Activated CD4-positive, alpha-beta memory T cell treated with anti-CD3 and anti-CD28 coated beads, Interleukin-2, amount 10 ng/mL, durations not matched to agents 7 days and 5 days (primary cell): ENCODE measurements at places on chromosomes 6 and 20. TPM values are rescaled to one million over a fixed set of nuclear protein-coding genes. Genes with fewer than 3 reads are reported as not detected.

DNA sequence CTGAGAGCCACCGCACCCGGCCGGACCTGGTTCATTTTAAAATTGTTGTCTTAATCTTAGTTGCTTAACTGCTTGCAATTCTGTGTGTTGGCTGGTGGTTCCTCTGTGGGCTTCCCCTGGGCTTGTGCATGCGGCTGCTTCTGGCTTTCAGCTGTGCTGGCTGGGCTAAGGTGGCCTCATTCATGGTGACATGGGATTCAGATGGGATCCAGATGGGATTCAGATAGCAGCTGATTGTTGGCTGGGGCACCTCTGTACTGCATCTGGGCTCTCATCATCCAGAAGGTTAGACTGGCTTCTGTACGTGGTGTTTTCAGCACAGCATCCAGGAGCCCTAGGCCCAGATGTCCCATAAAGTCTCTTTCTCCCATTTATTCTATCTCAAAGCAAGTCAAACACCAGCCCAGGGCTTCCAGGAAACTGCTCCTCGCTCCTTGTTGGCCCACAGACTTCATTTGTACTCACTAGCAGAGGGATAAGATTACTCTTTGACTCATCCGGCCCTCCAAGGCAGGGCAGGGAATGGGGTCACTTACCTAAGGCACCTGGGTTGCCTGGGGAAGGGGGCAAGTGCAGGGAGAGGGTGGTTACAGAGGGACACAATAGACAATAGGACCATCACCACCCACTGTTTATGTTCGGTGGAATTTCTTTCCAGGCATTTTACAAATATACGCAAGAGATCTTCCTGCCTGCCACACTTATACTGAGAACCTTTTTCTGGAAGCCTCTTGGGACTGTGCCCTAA, 10.2 kb upstream of the PEDS1 start:
- no peak overlapping the region for H3K27ac ChIP-seq
- DNase-seq, result no peak
- no peak overlapping the region for H3K4me3 ChIP-seq
- peaks cover 12% of the 10 kb centered on the region for H3K4me1 ChIP-seq
- H3K27me3 ChIP-seq, result peaks cover 7% of the 10 kb centered on the region
- H3K36me3 ChIP-seq, result no peaks in the 10 kb centered on the region

- H3K27me3 ChIP-seq, result no peaks in the 10 kb centered on the region
- H3K36me3 ChIP-seq, result peaks cover 5% of the 10 kb centered on the region
- DNase-seq, result peak; percentile 60
- no peak overlapping the region for H3K4me3 ChIP-seq
- H3K27ac ChIP-seq, result peak overlapping the region; percentile 95
Measured at GRCh38 chr6:139126255-139126654, 8.6 kb upstream of the HECA start.

- no peak for DNase-seq
- H3K4me1 ChIP-seq, result peaks cover 4% of the 10 kb centered on the region
- no peak overlapping the region for H3K27ac ChIP-seq
Measured at GRCh38 chr6:38799529-38800184, 84.5 kb downstream of the DNAH8 start.

- no peak overlapping the region for H3K4me3 ChIP-seq
- no peaks in the 10 kb centered on the region for H3K36me3 ChIP-seq
- H3K4me1 ChIP-seq, result peaks cover 40% of the 10 kb centered on the region
- peaks cover 4% of the 10 kb centered on the region for H3K27me3 ChIP-seq
- DNase-seq, result peak; percentile 54
Measured at GRCh38 chr20:4160761-4161305, 145.5 kb upstream of the RNF24 start.

- peaks cover 15% of the 10 kb centered on the region for H3K4me1 ChIP-seq
- no peak overlapping the region for H3K4me3 ChIP-seq
- no peaks in the 10 kb centered on the region for H3K27me3 ChIP-seq
- no peak for DNase-seq
Measured at GRCh38 chr6:73556836-73557235, 36.0 kb upstream of the EEF1A1 start.

GRCh38 chr20:43271980-43272379, 82.3 kb upstream of the PTPRT start:
- no peak overlapping the region for H3K4me3 ChIP-seq
- H3K27me3 ChIP-seq, result no peaks in the 10 kb centered on the region
- H3K27ac ChIP-seq, result no peak overlapping the region
- no peak for DNase-seq
- no peaks in the 10 kb centered on the region for H3K36me3 ChIP-seq
- H3K4me1 ChIP-seq, result no peaks in the 10 kb centered on the region

GRCh38 chr6:140256248-140256647, 881.8 kb upstream of the CITED2 start:
- H3K27ac ChIP-seq, result no peak overlapping the region
- no peaks in the 10 kb centered on the region for H3K4me1 ChIP-seq
- no peak for DNase-seq
- H3K27me3 ChIP-seq, result peaks cover 3% of the 10 kb centered on the region

GRCh38 chr20:3209946-3210317, 634 bp downstream of the ITPA start:
- no peaks in the 10 kb centered on the region for H3K27me3 ChIP-seq
- peaks cover 21% of the 10 kb centered on the region for H3K36me3 ChIP-seq
- peaks cover 20% of the 10 kb centered on the region for H3K4me1 ChIP-seq
- peak overlapping the region; percentile 95 for H3K4me3 ChIP-seq

DNA sequence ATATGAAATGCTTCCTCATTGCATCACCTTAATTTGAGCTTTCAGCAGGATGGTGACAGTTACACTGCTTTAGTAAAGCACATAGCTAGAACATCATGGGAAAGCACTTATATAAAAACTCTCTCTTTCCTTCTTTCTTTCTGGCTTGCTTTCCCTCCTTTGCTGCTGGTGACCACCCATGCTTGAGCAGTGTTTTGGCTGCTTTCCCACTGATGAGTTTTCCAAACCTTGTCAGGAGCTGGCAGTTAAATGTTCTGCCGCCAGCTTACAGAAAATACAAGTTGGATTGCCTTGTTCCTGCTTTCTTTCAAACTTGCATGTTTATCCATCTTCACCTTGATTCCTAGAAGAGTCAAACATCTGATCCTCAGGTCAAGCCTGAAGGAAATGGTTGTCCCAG, 323.9 kb downstream of the FOXA2 start:
- no peaks in the 10 kb centered on the region for H3K4me1 ChIP-seq
- no peak overlapping the region for H3K27ac ChIP-seq

DNA sequence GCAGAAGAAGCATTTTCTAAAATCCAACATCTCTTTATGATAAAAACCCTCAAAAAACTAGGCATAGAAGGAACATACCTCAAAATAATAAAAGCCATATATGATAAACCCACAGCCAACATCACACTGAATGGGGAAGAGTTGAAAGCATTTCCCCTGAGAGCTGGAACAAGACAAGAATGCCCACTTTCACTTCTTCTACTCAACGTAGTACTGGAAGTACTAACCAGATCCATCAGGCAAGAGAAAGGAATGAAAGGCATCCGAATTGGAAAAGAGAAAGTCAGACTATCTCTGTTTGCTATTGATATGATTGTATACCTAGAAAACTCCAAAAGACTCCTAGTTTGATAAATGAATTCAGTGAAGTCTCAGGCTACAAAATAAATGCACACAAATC, 7.9 kb upstream of the CDK19 start:
- H3K4me3 ChIP-seq, result no peak overlapping the region
- no peak for DNase-seq
- peaks cover 3% of the 10 kb centered on the region for H3K27me3 ChIP-seq
- no peak overlapping the region for H3K27ac ChIP-seq
- peaks cover 2% of the 10 kb centered on the region for H3K36me3 ChIP-seq

GRCh38 chr6:74780831-74781230, 425.0 kb downstream of the COL12A1 start:
- H3K27ac ChIP-seq, result no peak overlapping the region
- H3K27me3 ChIP-seq, result no peaks in the 10 kb centered on the region
- H3K4me1 ChIP-seq, result no peaks in the 10 kb centered on the region

DNA sequence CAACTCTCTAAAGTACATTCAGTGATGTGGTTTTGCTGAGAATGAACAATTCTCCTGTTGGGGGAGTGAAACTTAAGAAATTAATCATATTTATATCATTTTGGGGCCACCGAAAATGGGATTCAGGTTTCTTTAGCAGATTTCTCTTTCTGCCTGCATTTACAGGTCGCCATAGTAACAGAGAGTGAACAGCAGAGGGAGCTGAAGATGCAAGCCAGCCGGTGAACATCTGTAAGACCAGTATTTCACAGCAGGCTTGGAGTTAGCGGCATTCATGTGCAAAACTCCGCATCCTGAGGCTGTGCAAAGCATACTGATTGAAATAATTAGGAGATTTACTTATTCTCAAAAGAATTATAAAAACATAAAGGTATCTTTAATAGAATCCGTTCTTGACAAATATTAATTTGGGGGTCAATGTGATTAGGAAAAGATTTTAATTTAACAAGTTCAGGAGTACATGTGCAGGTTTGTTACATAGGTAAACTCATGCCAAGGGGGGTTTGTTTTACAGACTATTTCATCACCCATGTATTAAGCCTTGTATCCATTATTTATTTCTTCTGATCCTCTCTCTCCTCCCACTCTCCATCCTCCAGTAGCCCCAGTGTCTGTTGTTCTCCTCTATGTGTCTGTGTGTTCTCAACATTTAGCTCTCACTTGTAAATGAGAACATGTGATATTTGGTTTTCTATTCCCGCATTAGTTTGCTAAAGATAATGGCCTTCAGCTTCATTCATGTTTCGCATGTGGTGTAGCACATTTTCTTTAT, 17.8 kb upstream of the HSF2 start:
- DNase-seq, result peak; percentile 51
- no peak overlapping the region for H3K27ac ChIP-seq
- H3K27me3 ChIP-seq, result peaks cover 21% of the 10 kb centered on the region
- no peaks in the 10 kb centered on the region for H3K36me3 ChIP-seq
- H3K4me3 ChIP-seq, result no peak overlapping the region

- no peaks in the 10 kb centered on the region for H3K27me3 ChIP-seq
- no peak overlapping the region for H3K27ac ChIP-seq
- H3K4me1 ChIP-seq, result no peaks in the 10 kb centered on the region
- no peaks in the 10 kb centered on the region for H3K36me3 ChIP-seq
- no peak for DNase-seq
Measured at GRCh38 chr6:95917034-95917433, 98.7 kb upstream of the FUT9 start.

DNA sequence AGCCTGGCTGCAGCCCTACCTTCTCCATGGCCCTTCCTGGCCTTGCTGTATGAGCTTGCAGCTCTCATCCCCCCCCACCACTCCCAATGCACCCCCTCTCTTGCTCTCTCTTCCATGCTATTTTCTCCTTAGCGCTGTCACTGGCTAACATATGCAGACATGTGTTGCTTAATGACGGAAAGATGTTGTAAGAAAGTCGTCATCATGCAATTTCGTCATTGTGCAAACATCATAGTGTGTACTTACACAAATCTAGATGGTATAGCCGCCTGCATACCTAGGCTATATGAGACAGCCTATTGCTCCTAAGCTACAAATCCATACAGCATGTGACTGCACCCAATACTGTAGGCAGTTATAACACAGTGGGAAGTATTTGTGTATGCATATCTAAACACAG, 27.0 kb downstream of the ANGPT4 start:
- H3K36me3 ChIP-seq, result no peaks in the 10 kb centered on the region
- H3K27me3 ChIP-seq, result peaks cover 28% of the 10 kb centered on the region
- H3K4me1 ChIP-seq, result peaks cover 2% of the 10 kb centered on the region

- H3K27ac ChIP-seq, result no peak overlapping the region
- no peaks in the 10 kb centered on the region for H3K4me1 ChIP-seq
- peaks cover 12% of the 10 kb centered on the region for H3K27me3 ChIP-seq
- no peak for DNase-seq
- H3K4me3 ChIP-seq, result no peak overlapping the region
Measured at GRCh38 chr6:2192976-2193375, 52.4 kb downstream of the GMDS start.

DNA sequence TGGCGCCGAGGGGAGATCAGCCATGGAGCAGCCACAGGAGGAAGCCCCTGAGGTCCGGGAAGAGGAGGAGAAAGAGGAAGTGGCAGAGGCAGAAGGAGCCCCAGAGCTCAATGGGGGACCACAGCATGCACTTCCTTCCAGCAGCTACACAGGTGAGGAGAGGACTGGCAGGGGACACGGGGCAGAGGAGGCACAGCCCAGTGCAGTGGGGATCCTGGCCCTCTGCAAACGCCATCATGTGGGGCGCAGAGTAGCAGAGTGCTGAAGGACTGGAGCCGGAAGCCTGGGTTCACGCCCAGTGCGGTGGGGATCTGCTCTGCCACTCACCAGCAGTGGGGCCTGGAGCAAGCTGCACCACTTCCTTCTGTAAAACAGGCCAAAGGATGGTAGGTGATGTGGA, 41.1 kb upstream of the FANCE start:
- H3K27ac ChIP-seq, result peak overlapping the region; percentile 66
- H3K27me3 ChIP-seq, result no peaks in the 10 kb centered on the region
- peaks cover 18% of the 10 kb centered on the region for H3K36me3 ChIP-seq
- H3K4me1 ChIP-seq, result peaks cover 31% of the 10 kb centered on the region

DNA sequence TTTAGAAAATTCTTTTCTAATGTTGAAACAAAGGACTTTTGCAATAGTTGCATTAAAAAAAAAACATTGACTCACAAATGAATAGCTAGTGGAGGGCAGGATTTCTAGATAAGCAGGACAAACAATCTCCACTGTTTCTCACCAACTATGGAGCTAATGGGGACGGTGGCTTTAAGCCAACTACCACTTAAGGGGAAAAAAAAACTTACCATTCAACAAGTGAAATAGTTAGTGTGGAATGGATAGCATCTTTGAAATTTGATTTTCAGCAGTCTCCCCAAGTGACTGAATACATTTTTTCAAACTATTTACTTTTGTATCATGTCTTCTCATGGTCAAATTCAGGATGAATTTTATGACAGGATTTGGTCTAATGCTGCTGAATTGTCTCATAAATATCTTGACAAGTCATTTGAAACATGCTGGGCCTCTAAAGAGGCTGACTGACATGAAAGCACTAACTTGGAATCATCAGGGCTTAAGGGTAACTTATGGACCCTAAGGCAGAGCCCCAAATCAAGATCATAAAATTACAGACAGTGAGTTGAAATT, 100.5 kb downstream of the EYA4 start:
- H3K4me1 ChIP-seq, result no peaks in the 10 kb centered on the region
- no peak overlapping the region for H3K4me3 ChIP-seq
- no peaks in the 10 kb centered on the region for H3K36me3 ChIP-seq
- H3K27ac ChIP-seq, result no peak overlapping the region

GRCh38 chr6:111322145-111322544, 160.9 kb downstream of the REV3L start:
- no peak overlapping the region for H3K27ac ChIP-seq
- H3K36me3 ChIP-seq, result peaks cover 23% of the 10 kb centered on the region
- DNase-seq, result no peak
- H3K27me3 ChIP-seq, result no peaks in the 10 kb centered on the region
- H3K4me1 ChIP-seq, result no peaks in the 10 kb centered on the region

The C2 gene
- 0.45 TPM for total RNA-seq

The FNDC11 gene
- total RNA-seq, result 0.30 TPM

The GNMT gene
- total RNA-seq, result 0.60 TPM

The TINAG gene
- not detected for total RNA-seq

The TOX2 gene
- total RNA-seq, result 4.6 TPM

The ENPP3 gene
- total RNA-seq, result 0.45 TPM

The PLCB4 gene
- total RNA-seq, result not detected

The CDH26 gene
- 0.86 TPM for total RNA-seq

The TTBK1 gene
- 0.30 TPM for total RNA-seq

The RAB22A gene
- total RNA-seq, result 14.8 TPM

The CDKAL1 gene
- total RNA-seq, result 21.2 TPM

The CDH4 gene
- 0.20 TPM for total RNA-seq

The VSX1 gene
- not detected for total RNA-seq
